Dermis blood vessel endothelial cell (primary cell): ENCODE measurements at places on chromosomes 12 and 14. TPM values are rescaled to one million over a fixed set of nuclear protein-coding genes. Genes with fewer than 3 reads are reported as not detected.

Gene NPAS3
- 0.05 TPM in 1 of 2 replicates, not detected in the other for total RNA-seq

Gene PGF
- total RNA-seq, result 126 and 252 TPM in 2 replicates

Gene SPTSSA
- 16.8 and 20.8 TPM in 2 replicates for total RNA-seq

Gene TMTC2
- total RNA-seq, result 13.0 and 17.9 TPM in 2 replicates

Gene SLC8A3
- total RNA-seq, result 0.42 and 0.68 TPM in 2 replicates

Gene CRY1
- 17.4 and 19.2 TPM in 2 replicates for total RNA-seq

Gene RBP5
- 0.19 TPM in 1 of 2 replicates, not detected in the other for total RNA-seq

Gene SOAT2
- not detected in 2 replicates for total RNA-seq

Gene CD27
- total RNA-seq, result not detected in 2 replicates

DNA sequence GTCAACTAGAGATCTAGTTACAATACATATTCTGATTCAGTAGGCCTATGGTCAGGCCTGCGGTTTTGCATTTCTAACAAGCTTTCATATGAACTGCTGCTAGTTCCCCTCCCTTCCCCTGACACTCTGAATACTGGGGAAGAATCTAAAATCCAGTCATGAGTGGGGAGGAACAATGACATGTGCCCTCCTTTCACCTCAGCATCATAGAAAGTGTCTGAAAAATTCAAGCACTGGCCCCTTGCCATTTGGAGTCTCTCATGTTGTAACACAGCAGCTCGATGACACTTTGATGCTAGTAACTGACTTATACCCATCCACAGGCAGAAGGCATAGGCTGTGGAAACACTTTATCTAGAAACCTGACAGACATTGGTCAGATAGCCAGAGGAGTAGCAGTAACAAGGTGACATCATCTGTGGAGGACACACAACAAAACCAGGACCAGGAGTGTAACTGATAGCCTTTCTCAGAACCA is 161.9 kb upstream of the RASSF8 start:
- no peak for DNase-seq

DNA sequence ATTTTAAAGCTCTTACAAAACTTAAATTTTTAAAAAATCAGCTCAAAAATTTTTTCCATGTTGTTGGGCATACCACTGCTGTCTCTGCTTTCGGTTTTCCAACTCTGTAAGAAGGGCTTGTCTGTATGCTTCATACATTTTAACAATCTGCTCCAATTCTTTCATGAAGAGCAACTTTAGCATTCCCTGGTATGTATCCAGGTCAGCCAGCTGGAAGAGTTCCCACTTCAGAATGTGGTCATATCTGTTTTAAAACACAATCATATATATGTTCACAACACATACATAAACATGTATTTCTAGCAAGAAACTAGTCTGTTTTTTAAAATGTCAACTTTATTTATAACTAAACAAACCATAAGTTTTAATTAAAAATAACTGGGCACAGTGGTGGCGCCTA is 33.0 kb downstream of the SAV1 start:
- DNase-seq, result no peak

GRCh38 chr12:64944966-64945365 is 120.5 kb downstream of the TBC1D30 start:
- DNase-seq, result no peak

DNA sequence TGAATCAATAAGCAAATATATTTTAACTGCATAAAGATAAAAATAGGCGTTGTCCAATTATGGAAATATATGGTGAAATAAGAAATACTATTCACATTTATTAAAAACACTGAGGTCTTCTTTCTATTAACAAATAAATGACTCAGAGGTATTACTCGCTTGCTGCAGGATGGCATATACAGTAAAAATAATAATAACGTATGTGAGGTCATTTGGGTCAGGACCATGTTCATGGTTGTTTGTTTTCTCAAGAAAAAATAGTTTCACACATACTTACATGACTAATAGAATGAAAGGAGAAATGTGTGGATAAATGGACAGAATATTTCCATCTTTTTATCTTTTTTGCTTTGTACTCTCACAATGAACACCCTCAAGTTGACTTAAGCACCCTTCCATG is 46.5 kb upstream of the RTL1 start:
- no peak for DNase-seq

- peak; percentile 15 for DNase-seq
These were observed 25.0 kb downstream of the LARP4 start for GRCh38 chr12:50425589-50426258.

- DNase-seq, result no peak
These were observed 124.0 kb downstream of the DYRK2 start for GRCh38 chr12:67772267-67773169.

DNA sequence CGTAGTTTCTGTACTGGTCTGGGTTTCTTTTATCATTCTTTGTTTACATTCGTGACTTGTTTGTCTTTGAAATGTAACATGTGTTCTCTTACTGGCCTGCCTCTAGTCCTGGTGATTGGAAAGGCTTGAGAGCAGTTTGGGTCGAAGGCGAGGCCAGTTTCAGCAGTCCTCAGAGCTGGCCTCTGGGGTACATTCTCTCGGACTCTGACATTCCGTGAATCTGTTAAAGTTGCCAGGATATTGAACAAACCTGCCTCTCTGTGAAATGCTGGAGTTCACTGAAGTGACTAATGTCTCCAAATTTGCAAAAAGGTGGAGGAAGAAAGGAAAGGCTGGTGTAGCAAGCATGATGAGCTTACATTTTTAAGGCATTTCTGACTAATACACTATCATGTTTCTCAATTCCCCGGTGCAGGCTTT is 1.5 kb downstream of the PLEKHA5 start:
- DNase-seq, result peak; percentile 39

DNA sequence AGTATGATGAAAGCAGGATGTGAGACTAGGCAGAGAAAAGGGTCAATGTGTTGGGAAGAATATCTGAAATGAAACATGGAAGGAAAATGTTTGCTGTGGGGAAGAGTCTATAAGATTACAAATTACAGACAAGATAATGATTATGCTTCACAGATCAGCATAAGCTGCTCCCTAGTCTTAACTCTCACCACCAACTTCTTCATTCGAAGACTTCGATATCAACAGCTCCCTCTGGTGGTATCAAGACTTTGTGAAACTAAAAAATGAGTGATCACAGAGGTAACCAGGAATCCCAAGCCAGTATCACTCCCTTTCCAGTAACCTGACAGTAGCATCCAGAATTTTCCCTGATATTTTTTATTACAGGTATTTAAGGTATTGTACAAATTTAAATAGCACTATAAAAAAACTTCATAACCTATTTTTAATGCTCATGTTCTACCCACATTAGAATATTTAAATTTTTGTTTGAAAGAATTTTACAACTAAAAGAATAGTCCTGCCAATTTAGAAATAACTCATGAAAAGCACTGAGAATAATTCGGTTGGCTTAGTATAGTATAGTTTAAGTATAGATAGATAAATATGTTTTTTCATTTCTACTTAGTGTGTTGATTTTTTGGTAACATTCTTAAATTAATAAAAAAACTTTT is 84.4 kb downstream of the C2CD5 start:
- peak; percentile 62 for DNase-seq

GRCh38 chr12:19005257-19005801 is 124.2 kb upstream of the PLEKHA5 start:
- no peak for DNase-seq

GRCh38 chr14:96904201-96904600 is 107.0 kb downstream of the VRK1 start:
- DNase-seq, result no peak

GRCh38 chr14:41973178-41973577 is 366.5 kb downstream of the LRFN5 start:
- DNase-seq, result no peak

GRCh38 chr14:24979725-24980239 is 70.2 kb downstream of the STXBP6 start:
- DNase-seq, result no peak

GRCh38 chr12:70721656-70722357 is 84.6 kb upstream of the PTPRB start:
- peak; percentile 53 for DNase-seq

- DNase-seq, result no peak
These were observed 122.9 kb upstream of the RAP1B start for GRCh38 chr12:68487721-68488309.

- no peak for DNase-seq
These were observed 22.8 kb downstream of the PIGH start for GRCh38 chr14:67577181-67577808.

DNA sequence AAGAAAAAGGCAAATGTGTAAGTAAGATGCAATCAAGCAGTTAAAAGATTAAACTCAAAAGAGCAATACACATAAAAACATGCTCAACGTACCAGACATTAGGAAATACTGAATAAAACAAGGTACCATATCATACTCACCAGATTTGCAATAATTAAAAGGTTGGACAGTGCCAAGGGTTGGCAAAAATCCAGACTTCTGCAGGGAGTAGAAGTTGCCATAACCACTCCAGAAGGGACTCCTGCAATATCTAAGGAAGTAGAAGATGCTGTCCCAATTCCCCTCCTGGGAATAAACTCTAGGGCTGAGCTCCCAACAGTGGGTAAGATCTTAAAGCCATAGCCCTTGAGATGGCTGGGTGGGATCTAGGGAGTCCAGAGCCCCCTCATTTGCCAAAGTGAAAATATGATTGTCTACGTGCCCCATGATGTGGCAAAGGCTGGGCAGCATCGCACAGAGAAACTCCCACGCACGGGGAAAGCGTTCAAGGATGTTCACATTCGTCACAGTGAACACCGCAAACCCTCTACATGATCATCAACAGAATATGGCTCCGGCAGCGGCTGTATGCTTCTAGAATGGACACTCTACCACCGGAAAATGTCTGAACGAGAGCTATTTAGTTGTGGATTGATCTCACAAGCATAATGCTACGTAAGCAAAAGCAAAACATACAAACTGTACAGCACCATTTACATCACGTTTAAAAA is 12.3 kb downstream of the KCTD10 start:
- peak; percentile 34 for DNase-seq

- DNase-seq, result no peak
These were observed 17.1 kb upstream of the MYO1H start for GRCh38 chr12:109330282-109331230.
